Activated CD4-positive, alpha-beta T cell treated with anti-CD3 and anti-CD28 coated beads, Interleukin-2, amount 10 ng/mL, durations not matched to agents 7 days and 5 days (primary cell): ENCODE measurements at places on chromosomes 5 and 9. TPM values are rescaled to one million over a fixed set of nuclear protein-coding genes. Genes with fewer than 3 reads are reported as not detected.

DNA sequence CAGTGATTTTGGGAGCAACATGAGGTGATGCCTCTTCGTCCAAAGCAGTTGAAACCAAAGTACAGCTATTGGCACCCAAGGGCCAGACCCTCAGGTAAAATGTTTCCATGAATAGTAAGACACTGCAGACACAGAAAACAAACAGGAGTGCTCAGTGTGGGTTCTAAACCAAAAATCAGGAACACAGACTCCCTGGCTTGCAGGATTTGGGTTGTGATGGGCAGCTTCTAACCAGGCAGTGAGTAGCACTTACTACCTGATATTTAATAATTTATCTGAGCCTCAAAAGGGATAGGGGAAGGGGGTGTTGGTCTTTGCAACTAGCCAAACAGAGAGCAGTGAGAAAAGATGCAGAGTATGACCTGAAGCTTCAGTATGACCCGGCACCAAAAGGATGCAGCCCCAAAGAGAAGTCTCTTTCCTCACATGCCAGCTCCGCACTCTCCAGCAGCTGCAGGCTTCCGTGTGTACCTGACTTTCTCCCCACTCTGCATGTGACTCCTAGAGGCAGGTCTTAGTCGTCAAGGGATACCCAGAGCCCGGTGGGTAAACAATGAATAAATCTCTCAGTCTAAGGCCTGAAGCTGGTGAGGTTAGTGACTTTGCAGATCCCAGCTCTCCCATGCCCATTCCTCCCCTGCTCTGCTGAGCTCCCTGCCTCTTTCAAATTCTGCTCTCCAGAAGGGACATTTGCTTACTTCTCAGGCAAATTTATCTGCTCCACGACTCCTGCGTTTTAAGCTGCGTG lies 105.4 kb upstream of the SPOCK1 start:
- H3K36me3 ChIP-seq = no peaks in the 10 kb centered on the region
- H3K27me3 ChIP-seq = peaks cover 40% of the 10 kb centered on the region
- no peak overlapping the region for H3K4me3 ChIP-seq

DNA sequence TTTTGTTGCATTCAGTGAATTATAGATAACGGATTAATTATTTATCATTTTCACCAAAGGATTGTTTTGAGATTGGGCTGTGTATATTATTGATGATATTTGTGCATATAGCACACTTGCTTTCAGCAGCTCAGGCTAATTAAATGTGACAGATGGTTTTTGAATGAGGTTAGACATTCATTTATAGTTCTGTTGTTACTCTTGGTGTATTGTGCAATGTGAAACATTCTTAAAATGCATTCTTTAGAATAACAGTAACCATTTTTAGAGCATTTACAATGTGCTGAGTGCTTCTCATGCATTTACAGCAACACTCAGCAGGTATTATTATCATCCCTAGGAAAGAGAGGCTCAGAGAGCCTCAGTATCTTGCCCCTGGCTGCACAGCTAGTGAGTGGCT lies 23.8 kb downstream of the NANS start:
- peak overlapping the region; percentile 38 for H3K27ac ChIP-seq
- DNase-seq = no peak
- H3K4me3 ChIP-seq = no peak overlapping the region
- H3K27me3 ChIP-seq = no peaks in the 10 kb centered on the region
- peaks cover 55% of the 10 kb centered on the region for H3K36me3 ChIP-seq

DNA sequence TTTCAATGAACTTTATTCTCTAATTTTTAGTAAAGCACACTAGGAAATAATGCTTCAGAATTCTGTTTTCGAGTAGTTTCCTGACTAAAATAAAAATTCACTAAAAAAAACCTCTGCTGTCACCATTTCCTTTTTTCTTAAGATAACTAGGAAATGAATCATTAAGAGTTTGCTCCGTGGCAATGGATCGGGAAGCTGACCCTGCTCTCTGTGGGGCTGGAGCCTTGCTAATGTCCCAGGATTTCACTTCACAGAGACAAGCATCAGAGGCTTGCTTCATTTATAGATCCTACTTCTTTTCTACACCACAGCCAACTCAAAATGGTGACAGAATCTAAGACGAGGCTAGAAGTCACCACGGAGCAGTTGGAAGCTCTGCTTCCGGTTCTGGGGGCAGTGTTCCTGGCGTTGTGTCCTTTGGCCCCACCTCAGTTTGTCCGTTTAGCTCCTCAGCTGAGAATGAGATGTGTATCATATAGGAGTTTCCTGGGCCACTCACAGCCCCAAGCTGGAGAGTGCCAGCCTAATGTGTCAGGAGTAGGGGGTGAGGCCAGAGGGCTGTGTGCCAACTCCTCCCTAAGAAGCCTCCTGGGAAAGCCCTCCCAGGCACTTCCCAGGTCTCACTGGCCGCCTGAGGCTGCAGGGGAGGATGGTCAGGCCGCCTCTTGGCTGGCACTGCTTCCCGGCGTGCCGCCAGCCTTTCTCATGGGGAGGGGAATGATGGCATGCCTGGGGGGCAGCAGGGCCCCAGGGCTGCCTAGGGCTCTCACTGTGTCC lies 19.6 kb downstream of the TENT4A start:
- H3K4me3 ChIP-seq = no peak overlapping the region
- no peak for DNase-seq
- peak overlapping the region; percentile 38 for H3K27ac ChIP-seq
- H3K36me3 ChIP-seq = peaks cover 26% of the 10 kb centered on the region
- peaks cover 84% of the 10 kb centered on the region for H3K4me1 ChIP-seq

DNA sequence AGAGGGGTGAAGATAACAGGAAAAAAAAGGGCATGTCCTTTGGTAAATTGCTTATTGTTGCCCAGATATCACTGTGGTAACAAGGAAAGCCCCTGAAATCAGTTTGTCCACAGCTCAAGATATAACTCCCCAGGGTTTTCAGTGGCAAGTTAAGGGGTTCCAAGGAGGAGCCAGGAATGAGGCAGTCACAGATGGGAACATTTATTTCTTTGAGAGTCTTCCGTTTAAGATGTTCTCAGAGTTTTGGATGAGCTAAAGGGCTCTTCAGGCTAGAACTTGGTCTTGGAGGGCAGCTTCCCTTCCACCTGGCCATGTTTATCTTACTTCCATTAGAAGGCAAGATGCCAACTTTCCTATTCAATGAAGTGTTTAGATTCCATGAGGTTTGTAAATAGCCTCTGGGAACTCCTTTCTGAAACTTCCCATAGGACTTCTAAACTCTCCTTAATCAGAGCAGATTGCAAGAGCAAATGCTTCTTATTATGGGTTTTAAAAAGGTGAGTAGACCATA lies 277.6 kb upstream of the TNC start:
- no peaks in the 10 kb centered on the region for H3K36me3 ChIP-seq
- H3K4me1 ChIP-seq = peaks cover 8% of the 10 kb centered on the region
- peaks cover 7% of the 10 kb centered on the region for H3K27me3 ChIP-seq
- no peak for DNase-seq
- no peak overlapping the region for H3K4me3 ChIP-seq

DNA sequence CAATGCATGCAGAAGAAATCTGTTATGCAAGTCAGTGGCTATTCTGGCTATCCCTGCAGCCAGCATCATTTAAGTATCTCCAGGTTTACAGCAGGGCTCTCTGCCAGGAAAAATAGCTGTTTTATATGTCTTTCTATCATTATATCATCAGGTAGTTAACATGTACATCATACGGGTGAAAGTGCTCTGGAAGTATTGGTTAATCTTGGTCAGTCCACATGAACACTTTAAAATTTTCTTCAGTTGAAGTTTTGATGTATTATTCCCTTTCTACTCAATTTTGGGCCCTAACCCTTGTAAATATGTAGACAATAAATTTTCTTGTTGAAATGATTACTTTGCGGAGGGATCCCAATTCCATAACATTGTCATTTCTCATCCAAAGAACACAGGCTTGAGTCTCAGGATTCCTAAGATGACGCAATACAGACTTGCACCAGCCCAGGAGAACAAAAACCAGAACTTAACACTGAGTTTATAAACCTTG lies 67.5 kb downstream of the SEMA6A start:
- no peak overlapping the region for H3K4me3 ChIP-seq
- no peak for DNase-seq
- H3K36me3 ChIP-seq = no peaks in the 10 kb centered on the region
- no peak overlapping the region for H3K27ac ChIP-seq
- H3K4me1 ChIP-seq = no peaks in the 10 kb centered on the region
- no peaks in the 10 kb centered on the region for H3K27me3 ChIP-seq

GRCh38 chr5:102873379-102873932 lies 118.4 kb downstream of the PAM start:
- H3K36me3 ChIP-seq = peaks cover 6% of the 10 kb centered on the region
- H3K27me3 ChIP-seq = no peaks in the 10 kb centered on the region
- H3K27ac ChIP-seq = no peak overlapping the region
- no peak overlapping the region for H3K4me3 ChIP-seq
- no peaks in the 10 kb centered on the region for H3K4me1 ChIP-seq

DNA sequence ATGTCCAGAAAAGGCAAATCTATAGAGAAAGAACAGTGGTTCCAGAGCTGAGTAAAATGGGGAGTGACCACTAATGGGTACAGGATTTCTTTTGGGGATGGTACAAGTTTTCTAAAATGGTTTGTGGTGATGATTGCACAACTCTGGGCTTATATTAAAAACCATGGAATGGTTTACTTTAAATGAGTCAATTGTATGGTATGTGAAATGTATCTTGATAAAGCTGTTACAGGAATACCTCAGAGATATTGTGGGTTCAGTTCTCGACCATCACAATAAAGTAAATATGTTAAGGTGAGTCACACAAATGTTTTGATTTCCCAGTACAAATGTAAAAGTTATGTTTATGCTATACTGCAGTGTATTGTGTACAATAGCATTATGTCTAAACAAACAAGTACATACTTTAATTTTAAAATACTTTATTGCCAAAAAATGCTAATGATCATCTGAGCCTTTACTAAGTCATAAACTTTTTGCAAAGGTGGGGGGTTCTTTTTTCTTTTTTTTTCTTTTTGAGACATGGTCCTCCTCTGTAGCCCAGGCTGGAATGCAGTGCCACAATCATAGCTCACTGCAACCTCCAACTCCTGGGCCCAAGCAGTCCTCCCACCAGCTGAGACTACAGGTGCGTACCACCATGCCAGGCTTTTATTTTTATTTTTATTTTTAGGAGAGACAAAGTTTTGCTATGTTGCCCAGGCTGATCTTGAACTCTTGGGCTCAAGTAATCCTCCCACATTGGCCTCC lies 65.9 kb downstream of the SHOC1 start:
- no peaks in the 10 kb centered on the region for H3K4me1 ChIP-seq
- no peak overlapping the region for H3K4me3 ChIP-seq
- peaks cover 13% of the 10 kb centered on the region for H3K36me3 ChIP-seq

GRCh38 chr5:155189981-155190380 lies 176.4 kb downstream of the KIF4B start:
- no peaks in the 10 kb centered on the region for H3K27me3 ChIP-seq
- H3K27ac ChIP-seq = no peak overlapping the region
- no peak overlapping the region for H3K4me3 ChIP-seq
- H3K36me3 ChIP-seq = no peaks in the 10 kb centered on the region

GRCh38 chr5:37720550-37720952 lies 119.3 kb downstream of the GDNF start:
- H3K27ac ChIP-seq = no peak overlapping the region
- H3K4me3 ChIP-seq = no peak overlapping the region
- H3K4me1 ChIP-seq = peaks cover 30% of the 10 kb centered on the region
- H3K27me3 ChIP-seq = no peaks in the 10 kb centered on the region

DNA sequence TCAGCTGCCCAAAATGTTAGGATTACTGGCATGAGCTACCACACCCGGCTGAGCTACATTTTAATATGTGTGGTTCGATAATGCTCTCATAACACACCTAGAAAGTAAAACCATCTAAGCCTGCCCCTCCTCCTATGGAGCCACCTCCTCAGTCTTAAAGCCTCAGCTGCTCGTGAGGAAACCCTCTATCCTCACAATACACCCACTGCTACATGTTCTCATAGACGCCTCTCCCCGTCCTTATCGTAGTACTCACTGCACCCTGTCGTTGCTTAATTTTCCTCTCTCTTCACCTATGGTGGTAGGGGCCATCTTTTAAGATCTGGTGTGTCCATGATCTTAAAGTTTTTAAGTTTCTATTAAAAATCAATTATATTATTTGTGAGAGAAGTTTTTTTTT lies 72.9 kb downstream of the RCL1 start:
- no peak for DNase-seq
- peaks cover 26% of the 10 kb centered on the region for H3K4me1 ChIP-seq
- H3K27me3 ChIP-seq = no peaks in the 10 kb centered on the region
- H3K4me3 ChIP-seq = no peak overlapping the region

The PFN3 gene
- total RNA-seq = not detected

The FAXDC2 gene
- total RNA-seq = not detected

The LHFPL2 gene
- 0.37 TPM for total RNA-seq

The UGT3A2 gene
- total RNA-seq = not detected

The SLC4A9 gene
- 0.44 TPM for total RNA-seq

The KCNMB1 gene
- not detected for total RNA-seq

The GFI1B gene
- total RNA-seq = not detected

The TAS2R1 gene
- total RNA-seq = not detected
